ENCODE measurements at places on chromosomes 5 and 9.

DNA sequence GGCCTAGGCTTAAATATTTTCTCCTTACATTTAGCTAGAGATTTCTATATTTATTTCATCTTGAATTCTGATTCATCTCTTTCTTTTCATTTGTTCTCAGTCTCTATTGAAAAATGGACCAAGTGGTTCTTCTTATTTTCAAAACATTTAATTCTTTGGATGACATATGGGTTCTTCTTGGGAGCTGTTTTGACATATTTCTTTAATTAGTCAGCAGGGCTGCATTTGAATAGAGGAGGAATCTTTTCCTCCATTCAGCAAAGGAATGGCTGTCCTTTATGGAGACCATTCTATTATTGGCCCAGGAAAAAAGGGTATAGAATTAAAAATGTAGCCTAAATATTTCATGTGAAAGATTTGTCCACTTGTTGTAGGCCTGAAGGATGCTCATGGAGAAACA is 109.9 kb downstream of the RPS23 start:
- no peak for DNase-seq

DNA sequence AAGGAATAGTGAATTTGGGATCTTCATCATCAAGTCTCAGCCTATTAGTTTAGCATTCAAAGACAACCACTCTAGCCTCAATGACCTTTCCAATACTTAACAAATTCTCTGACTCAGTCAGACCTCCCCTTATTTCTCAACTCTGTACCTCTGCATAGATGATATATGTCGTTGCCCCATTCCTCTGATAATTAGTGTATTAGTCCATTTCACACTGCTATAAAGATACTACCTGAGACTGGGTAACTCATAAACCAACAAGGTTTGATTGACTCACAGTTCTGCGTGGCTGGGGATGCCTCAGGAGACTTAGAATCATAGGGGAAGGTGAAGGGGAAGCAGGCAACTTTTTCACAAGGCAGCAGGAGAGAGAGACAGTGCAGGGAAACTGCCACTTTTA is 8.9 kb downstream of the MRPL22 start:
- DNase-seq = no peak

DNA sequence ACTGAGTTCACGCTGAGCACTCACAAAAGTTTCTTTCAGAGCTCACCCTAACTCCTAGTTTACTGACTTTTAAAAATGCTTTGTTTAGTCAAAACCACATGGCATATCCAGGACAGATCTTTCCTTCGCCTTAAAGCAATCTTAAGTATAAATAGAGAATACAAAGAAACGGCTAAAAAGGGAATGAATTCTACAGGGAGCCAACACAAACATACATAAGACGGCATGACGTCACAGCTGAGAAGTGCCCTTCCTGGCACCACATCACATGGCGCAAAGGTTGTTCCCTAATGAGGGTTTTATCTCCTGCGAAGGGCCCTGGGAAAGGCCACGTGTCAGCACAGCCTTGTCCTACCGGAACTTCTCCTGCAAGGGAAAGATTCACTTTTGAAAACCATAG is 141.3 kb downstream of the IRX1 start:
- DNase-seq = no peak

GRCh38 chr9:16032799-16033198 is 480.0 kb downstream of the CCDC171 start:
- no peak for DNase-seq

- no peak for DNase-seq
Measured at GRCh38 chr5:138651767-138652117, 76.5 kb upstream of the HSPA9 start.

DNA sequence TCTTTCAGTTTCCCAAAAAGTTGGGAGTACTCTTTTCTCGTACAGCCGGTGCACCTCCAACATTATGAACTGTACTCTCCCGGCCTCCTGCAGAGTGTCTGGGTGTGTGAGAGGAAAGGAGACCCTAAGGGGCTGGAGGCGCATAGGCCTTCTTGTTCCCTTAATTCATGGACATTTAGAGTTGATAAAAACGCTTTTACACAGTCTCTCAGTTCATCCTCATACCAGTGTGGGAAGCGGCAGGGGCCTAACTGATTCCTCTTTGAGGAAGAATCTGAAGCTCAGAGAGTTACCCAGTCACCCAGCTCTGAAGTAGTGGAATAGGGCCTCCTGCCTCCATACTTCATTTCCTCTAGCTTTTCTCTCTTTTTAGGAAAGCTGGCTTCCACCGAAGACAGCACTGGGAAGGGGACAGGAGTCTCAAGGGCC is 3.3 kb downstream of the MCIDAS start:
- no peak for DNase-seq

- DNase-seq = no peak
Measured at GRCh38 chr5:143228597-143229293, 174.7 kb downstream of the NR3C1 start.

GRCh38 chr9:35798658-35799374 is 7.4 kb downstream of the NPR2 start:
- DNase-seq = no peak

GRCh38 chr5:31769530-31769929 is 130.6 kb downstream of the PDZD2 start:
- no peak for DNase-seq

DNA sequence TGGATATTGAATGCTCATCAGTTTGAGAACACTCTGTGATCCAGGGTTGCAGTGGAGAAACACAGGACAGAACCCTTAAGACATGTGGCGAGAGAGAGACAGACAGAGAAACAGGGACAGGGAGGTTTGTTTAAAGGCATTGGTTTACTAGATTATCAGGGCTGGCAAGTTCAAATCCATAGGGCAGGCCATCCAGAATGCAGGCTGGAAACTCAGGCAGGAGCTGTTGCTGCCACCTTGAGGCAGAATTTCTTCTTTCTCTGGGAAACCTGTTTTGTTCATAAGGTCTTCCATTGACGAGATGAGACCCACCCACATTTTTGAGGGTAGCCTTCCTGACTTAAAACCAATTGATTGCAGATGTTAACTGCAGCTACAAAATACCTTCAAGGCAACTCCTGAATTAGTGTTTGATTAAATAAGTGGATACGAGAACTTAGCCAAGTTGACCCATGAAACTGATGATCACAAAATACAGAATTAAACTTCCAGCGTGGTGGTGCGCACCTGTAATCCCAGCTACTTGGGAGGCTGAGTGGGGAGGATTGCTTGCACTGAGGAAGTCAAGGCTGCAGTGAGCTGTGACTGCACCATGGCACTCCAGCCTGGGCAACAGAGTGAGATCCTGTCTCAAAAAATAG is 55.9 kb downstream of the NSUN2 start:
- DNase-seq = no peak

DNA sequence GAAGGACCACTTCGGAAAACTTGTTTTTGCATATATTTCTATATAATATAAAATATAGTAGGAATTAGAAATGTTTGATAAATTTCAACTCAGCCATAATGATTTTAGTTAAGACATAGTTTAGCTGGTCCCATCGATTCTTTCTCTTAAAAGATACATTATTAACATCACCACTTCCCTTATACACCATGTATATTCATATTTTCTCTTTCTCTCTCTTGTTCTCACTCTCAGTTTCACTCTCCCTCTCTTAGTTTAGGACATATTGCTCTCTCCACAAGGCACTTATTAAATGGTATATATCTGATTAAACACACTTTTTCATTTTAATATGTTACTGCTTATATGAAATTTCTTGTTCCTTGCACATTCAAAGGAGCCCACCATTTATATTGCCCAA is 90.1 kb upstream of the RASEF start:
- no peak for DNase-seq

DNA sequence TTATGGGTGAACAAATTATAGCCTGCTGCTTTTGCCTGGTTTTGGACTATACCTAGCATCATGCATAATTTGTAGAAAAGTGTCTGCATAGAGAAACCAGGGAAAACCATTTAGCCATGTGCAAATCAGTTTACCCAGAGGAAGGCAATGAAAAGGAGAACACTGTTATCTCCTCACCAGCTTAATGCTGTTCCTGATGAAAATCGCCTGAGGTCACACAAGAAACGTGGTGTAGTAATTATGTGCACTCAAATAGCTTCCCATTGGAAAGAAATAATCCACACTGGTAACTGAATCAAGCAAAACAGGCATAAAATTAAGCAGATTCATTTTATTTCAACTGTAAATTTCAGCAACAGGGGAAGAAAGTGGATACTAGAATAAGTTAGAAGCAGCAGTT is 51.7 kb upstream of the FAM240B start:
- no peak for DNase-seq

GRCh38 chr5:158375531-158375930 is 516.6 kb upstream of the CLINT1 start:
- DNase-seq = no peak

- no peak for DNase-seq
Measured at GRCh38 chr9:26947736-26948135, 694 bp upstream of the PLAA start.

- no peak for DNase-seq
Measured at GRCh38 chr5:171162596-171162995, 146.5 kb upstream of the TLX3 start.

GRCh38 chr5:123438244-123438643 is 15.0 kb upstream of the CEP120 start:
- no peak for DNase-seq
